Activated CD8-positive, alpha-beta memory T cell treated with anti-CD3 and anti-CD28 coated beads for 1 hour (primary cell): ENCODE measurements at places on chromosomes 6 and 20.

GRCh38 chr20:38931984-38932383, 5.8 kb downstream of the FAM83D start:
- DNase-seq: no peak

DNA sequence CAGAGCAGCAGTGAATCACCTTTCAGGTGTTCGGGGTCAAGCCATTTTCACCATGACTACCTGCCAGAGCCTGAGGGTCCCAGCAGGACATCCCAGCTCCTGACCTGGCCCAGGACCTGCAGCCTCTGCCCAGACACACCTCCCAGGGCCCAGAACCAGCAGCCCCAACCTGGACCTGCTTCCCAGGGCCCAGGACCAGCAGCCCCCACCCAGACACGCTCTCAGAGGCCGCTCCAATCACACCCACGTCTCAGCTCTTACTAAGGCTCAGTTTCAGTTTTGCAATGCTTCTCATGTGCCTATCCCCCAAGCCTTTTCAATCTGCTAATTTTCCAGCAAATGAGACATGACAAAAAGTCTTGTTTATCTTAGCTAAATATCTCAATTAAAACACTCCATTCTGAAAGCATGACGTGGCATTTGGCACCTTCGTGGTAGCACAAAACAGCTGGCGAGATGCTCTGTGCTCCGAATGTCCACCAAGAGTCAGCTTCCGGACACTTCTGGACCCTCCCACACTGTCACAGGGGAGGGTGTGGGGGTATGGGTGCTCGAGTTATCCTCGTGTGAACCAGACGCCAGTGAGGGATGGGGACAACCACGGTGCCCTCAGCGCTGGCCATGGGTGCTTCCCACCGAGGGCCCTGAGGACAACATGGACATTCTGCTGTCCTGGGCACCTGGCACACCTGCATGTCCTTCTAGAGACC, 253.2 kb downstream of the DLL1 start:
- DNase-seq: no peak

DNA sequence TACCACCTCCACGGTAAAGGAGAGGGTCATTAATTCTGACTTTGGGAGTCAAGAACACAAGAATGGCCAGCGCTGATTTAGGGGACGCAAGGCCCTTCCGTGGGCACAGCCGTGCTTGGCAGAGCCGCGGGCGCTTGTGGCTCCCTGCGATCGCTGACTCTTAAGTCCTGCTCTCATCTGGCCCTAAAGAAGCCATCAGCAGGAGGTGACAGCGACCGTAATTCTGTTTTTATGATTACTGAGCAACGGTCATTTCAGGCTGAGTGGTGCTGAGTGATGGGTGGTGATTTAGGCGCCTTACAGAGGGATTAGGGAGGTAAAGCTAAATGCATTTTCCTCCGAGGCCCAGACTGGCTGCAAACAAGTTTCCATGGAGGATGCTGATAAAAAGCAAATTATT, 364.6 kb upstream of the SULF2 start:
- no peak for DNase-seq

GRCh38 chr6:47587493-47587892, 109.9 kb downstream of the CD2AP start:
- no peak for DNase-seq

- DNase-seq: no peak
These were observed 15.4 kb upstream of the IER3 start for GRCh38 chr6:30759575-30760239.

DNA sequence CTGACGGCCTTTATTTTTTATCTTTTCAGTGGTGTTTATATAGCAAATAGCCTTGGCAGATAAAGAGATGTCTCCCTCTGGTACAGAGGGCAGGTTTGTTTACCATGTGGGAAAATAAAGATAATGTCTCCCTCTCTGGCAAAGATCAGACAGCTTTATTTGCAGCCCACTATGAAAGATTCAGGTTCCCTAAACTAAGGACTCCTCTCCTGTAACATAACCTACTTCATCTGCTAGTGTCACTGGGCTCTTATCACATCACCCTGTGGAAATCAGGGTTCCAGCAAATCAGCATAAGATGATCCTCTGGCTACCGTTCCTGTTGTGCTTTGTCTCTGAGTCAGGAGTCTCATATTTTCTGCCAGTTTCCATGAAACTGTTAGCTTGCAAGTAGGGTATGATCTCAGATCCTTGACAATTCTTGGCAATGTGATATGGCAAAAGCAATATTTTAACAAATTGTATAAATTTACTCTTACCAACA, 3.1 kb downstream of the FBXL4 start:
- no peak for DNase-seq

GRCh38 chr6:13135152-13135551, 193.2 kb downstream of the TBC1D7 start:
- DNase-seq: no peak
